ENCODE measurements at places on chromosomes 3 and 15. TPM values are rescaled to one million over a fixed set of nuclear protein-coding genes. Genes with fewer than 3 reads are reported as not detected.

Gene KLHL6
- total RNA-seq: 5.7 TPM

Gene BUB1B
- total RNA-seq: 0.39 TPM

DNA sequence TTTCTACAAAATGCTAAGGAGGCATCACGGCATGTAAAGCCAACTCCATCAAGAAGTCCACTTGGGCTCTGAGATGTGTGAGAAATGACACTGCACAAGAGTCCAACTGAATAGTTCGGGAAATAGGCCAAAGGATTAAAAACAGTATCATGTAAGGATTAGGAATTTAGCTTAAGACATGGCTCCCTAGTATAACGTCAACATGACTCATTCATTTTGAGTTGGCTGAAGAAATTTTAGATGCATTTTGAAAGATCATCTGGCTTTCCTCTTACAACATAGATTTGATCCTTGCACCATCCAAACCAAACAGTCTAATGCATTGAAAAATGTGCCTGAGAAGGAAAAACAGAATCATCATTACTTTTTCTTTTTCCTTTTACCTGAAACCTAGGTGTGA, 109.3 kb upstream of the MME start:
- DNase-seq: no peak

Gene DUOXA2
- total RNA-seq: not detected

Gene TMEM62
- 25.2 TPM for total RNA-seq

DNA sequence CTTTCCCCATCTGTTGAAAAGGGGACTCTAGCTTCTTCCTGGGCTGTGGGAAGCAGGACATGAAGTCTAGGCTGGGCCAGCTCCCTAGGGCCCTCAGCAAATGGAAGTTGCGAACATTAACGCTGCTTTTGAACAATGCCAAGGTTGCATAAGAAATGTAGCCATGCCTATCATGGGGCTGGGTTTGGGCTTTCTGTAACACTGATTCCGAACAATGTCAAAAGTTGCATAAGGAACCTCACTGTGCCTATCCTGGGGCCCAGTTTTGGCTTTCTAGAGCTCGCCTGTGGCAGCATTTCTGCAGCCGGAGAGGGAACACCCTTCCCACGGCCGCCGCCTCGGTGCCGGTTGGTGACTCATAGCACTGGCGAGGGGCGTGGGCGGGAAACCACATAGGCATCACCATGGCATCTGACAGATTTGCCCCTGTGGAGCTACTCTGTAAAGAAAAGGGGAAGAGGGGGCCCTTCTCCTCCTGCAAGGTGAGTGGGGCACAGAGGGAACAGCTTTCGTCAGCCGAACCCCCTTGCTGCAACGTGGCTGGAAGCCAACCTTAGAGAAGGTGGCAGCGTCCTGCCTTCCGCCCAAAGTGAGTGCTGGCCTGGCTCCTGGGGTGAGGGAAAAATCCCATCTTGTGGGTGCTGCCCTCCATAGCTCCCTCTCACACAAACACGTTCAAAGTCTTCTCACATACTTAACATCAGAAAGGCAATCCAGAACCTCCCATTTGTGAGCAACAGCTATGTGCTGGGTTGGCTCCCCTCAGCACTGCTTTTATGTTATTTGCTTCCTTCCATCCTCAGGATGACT, 46.6 kb upstream of the ATP2B2 start:
- peak; percentile 88 for DNase-seq

- no peak for DNase-seq
Observed at GRCh38 chr3:19399356-19399755, 251.0 kb downstream of the KCNH8 start.
